NCI-H2171 treated with DMSO at 0.1 percent for 48 hours (cell line): ENCODE measurements at places on chromosomes 3 and 15.

- peak; percentile 62 for DNase-seq
Observed at GRCh38 chr3:142577696-142578328, 721 bp downstream of the ATR start.

- DNase-seq = no peak
Observed at GRCh38 chr3:169440926-169441325, 222.6 kb downstream of the MECOM start.

- no peak for DNase-seq
Observed at GRCh38 chr15:100131321-100132224, 210.2 kb downstream of the ADAMTS17 start.

DNA sequence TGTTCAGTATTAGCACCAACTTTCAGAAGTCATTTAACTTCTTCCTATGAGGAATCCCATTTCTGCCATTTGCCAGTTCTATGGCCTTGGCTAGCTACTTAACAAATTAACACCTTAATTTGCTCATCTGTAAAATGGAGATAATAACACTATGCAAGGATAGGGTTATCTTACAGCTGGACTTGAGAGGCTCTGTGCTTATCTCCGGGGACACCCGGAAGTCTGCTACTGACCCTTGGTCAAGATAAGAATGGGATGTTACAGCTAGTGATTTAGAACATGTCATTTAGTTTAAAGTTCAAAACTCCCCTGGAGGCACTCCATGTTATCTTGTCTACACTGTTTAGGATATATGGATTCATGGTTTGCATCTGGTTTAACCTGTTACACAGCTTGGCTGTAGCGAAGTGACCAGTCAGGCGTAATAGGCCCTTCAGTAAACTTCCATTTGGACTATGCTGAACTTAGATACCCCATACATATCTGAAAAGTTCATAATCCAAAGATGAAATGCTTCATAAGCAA lies 156.0 kb upstream of the CD96 start:
- DNase-seq = no peak

GRCh38 chr3:127390365-127391025 lies 102.6 kb upstream of the PRR20G start:
- DNase-seq = no peak
